ENCODE measurements at places on chromosomes 5 and 9.

DNA sequence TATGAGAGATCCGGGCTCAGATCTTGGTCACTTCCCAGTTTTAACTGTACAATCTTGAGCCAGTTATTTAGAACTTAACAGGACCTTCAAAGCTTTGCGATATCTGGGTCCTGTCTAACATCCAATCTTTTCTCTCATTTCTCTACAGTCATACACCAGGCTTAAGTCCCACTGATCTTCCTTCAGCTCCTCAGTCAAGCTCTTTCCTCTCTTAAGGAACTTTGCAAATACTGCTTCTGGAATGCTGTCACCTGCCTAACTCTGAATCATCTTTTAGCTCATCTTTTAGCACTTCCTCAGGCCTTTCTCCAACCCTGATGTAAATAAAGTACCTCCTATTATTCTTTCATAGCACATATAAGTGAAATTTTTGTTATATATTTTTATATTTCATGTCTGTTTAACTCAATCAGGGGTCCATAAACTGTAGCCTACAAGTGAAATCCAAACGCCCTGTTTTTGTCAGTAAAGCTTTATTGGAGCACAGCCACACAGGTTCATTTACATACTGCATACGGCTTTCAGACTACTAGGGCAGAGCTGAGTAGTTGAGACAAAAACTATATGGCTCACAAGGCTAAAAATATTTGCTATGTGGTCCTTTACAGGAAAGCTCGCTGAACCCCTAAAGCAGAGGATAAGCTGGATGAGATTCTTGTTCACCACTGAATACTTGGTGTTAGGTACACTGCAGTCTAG is 63.5 kb downstream of the MEF2C start:
- DNase-seq, result no peak

DNA sequence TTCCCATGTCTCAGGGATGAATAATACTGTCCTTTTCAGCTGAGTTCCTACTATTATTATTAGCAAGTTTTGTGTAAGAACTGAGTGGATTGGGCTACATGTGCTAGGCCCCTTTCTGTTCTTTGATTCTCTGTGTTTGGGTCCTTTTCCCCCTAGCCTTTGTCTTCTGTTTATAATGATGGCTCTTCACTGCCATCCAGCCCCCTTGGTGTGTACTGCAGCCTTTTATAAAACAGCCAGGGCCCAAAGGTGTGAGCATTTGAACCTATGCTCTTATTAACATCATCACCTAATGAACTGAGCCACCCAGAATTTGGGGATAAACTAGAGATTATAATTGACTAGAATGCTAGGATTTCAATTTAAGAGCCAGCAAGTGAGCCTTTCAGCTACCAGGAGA is 52.6 kb downstream of the PLAC8L1 start:
- no peak for DNase-seq

DNA sequence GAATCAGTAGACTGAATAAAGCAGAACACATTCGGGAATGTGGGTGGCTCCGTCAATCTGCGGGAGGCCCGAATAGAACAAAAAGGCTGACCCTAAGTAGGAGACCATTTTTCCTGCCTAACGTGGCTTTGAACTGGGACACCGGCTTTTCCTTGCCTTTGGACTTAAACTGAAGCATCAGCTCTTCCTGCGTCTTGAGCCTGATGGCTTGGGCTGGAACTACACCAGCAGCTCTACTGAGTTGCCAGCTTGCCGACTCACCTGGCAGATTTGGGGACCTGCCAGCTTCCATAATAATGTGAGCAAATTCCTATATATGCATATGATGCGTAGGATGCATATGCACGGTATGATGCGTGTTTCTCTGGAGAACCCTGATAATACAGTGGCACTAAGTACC is 111.3 kb downstream of the DAPK1 start:
- DNase-seq, result no peak

- DNase-seq, result no peak
Measured at GRCh38 chr5:142831009-142831383, 60.8 kb downstream of the ARHGAP26 start.

DNA sequence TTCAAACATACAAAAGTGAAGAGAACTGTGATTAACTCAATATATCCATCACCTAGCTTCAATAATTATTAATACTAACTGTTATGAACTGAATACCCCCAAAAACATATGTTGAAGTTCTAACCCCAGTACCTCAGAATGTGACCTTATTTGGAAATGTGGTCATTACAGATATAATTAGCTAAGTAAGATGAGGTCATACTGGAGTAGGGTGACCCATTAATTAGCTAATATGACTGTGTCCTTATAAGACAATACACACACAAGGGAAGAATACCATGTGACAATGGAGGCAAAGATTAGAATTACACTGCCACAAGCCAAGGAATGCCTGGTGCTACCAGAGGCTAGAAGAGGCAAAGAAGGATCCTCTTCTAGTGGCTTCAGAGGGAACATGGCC is 7.8 kb downstream of the RRAGA start:
- no peak for DNase-seq

- no peak for DNase-seq
Measured at GRCh38 chr9:3608011-3608410, 82.2 kb upstream of the RFX3 start.

DNA sequence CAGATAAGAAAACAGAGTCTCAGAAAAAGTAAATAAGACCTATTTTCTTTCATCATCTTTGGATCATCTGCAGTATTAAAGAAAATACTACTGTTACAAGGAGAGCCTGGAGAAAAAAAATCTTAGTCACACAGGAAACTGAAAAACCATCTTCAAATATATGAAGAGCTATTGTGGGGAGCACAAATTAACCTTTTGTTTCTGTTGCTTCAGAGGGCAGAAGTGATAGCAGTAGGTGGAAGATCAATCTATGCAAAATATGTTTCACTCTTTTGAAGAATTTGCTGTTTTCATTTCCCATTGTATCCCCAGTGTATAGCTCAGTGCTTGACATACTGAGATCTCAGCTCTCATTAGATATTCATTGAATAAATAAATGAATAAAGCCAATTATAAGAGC is 13.1 kb upstream of the CEMIP2 start:
- DNase-seq, result no peak

- DNase-seq, result no peak
Measured at GRCh38 chr5:122291000-122291901, 20.8 kb upstream of the SNCAIP start.

DNA sequence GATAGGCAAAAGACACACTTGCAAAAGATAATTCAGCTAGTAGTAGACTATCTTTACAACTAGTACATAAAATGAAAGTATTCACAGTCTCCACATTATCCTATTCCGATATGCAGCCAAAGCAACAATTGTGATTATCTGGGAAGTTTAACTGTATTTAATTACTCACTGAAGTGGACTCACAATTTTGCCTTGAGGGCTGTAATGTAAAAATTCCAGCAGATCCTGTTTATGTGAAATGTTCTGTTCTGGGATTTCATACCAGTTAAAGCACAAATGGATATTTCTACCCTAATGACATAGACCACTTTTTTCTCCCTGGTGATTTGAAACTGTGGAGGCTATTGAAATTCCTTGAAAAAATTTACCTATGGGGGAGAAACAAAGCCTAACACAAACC is 474.4 kb upstream of the EDIL3 start:
- DNase-seq, result no peak

GRCh38 chr9:77516781-77517180 is 131.3 kb downstream of the GNA14 start:
- DNase-seq, result no peak

DNA sequence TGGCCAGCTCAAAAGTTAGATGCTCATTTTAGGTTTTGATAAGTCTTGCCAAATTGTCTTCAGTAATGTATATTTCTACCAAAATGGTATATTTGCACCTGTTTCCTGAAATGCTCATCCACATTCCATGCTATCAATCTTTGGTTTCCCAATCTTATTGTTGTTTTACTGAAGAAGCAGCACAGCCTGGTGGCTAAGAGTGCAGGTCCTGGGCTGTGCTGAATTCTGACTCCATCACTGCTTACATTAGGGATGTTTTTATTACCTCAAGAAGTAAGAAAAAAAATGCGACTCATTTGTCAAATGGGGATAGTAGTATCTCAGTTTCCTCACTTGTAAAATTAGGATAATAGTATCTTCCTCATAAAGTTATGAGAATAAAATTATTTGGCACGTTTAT is 13.6 kb upstream of the S100Z start:
- DNase-seq, result no peak

GRCh38 chr5:143775258-143775657 is 36.7 kb upstream of the HMHB1 start:
- DNase-seq, result no peak

DNA sequence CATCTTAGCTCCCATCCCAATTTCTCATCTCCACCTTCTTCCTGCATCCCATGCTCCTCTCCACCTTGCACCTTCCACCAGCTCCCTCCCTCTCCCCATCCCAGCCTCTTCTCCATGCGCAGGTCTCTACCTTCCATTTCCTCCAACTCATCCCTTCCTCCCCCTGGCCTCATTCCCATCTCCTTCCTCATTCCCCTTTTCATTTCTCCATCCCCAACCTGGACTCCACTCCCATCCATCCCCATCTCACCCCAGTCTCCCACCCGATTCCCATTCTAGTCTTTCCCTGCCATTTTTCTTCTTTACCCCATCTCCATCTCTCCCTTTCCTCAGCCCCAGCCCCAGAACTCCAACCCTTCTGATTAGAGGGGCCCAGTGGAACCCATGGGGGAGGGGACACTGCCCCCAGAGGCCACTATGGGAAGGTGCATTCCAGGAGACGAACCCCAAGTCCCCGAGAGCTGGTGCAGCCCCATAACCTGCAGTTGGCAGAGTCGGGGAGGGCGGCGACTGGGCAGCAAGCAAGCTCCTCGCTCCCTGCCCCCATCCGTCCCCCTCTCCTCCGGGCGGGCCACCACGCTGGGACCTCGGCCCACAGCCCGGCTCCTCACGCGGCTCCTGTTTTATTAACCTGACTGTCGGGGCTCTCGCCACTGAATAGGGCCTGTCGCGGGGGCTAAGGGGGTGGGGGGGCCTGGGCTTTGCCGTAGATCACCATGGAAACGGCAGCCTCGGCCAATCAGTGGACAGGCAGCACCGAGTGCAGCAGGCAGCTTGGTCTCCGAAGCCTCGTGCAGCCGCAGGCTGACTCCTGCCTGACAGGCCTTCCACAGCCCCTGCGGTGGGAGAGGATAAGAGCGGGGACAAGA is 66.7 kb downstream of the PCDH1 start:
- DNase-seq, result peak; percentile 43

DNA sequence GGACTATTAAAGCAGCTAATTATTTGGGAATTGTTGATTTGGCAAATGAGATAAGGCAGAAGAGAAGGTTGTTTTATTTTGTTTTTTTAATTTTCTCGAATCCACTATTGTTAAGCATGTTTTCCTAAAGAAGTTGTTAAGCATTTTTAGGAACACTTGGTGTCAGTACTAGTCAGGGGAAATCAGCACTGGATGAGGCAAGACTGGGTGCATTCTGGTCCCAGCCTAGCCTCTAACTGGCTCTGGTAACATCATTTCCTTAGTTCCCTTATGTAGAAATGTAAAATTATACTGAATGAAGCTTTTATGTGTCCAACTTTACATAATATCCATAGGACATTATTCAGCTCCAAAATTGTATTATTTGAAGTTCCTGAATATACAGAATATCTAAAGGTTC is 196.1 kb downstream of the PCSK5 start:
- no peak for DNase-seq

GRCh38 chr5:23268136-23268535 is 239.3 kb upstream of the PRDM9 start:
- DNase-seq, result no peak

DNA sequence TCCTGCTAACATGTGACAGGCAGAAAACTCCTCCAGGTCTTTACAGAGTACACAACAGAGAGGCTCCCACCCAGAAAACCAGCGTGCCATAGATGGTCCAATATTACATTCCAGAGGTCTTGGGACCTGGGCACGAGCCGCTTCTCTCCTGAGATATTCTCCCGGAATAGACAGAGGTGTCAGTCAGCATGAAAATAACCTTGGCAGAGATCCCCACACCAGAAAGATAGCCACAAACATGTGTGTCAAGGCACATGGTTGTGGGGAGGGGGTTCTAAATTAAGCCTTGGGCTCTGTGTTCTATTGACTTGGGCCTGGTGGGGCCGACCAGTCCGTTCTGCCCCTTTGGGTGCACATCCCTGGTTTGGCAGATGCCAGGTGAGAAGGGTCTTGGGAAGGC is 78.4 kb downstream of the BOD1 start:
- DNase-seq, result no peak

DNA sequence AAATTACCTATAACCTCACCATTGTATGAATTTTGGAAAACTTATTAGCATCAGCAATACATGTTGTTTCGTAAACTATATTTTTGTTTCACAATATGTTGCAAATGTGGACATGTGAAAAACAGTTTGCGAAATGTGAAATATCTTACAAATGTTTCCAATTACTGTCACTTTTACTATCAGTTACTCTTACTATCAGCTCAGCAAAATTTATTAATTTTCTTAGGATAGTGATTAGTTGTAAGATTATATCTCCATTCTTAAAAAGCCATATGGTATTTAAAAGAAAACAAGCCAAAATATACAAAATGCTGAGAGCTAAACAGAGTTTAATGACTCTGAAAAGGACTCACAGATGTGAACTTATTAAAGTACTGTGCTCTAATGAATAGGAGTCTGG is 111.9 kb upstream of the LPAR1 start:
- no peak for DNase-seq

- DNase-seq, result no peak
Measured at GRCh38 chr5:179228341-179229121, 116.7 kb downstream of the ADAMTS2 start.

DNA sequence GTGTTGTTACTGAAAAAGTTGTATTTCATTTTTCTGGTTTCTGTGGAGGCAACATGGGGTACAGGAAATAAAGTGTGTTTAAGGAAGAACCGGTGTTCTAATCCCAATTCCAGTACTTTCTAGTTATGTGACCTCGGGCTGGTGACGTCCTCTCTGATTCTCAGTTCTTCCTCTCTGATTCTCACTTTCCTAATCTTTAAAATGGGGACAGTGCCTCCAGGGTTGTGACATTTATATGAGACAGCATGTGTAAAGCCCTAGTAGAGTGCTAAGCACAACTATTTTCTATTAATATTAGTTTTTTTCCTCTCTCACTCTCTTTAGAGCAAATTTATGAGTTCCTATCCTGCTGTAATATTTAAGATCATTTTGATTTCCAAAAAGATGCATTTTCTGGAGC is 50.9 kb upstream of the PTPDC1 start:
- DNase-seq, result no peak

DNA sequence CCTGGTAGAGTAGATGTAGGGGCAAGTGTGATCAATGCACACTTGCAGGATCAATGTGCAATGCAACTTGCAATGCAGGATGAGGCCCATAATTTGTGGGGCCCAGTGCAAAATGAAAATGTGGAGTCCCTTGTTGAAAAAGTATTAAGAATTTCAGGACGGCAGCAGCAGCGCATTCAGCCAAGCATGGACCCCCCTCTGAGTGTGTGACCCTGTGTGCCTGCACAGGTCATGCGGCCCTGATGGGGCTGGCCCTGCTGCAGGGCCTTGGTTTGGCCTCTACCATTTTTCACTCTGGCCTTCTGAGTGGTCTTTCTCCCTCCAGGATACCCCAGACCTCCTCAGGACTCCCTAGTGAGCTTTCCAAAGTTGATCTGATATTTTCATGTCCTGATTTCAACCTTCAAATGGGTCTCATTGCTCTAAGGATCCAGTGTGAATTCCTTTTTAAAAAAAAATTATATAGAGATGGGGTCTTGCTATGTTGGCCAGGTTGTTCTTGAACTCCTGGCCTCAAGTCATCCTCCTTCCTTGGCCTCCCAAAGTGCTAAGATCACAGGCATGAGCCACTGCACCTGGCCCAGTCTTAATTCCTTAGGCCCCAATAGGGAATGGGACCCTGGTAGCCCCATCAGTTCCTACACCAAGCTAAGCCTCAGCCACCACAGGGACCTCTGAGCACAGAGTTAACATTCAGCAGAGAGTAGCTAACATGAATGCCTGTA is 4.3 kb downstream of the ERGIC1 start:
- DNase-seq, result no peak
